ENCODE measurements at places on chromosomes 4 and X.

GRCh38 chr4:81839347-81840042 lies 367.8 kb upstream of the RASGEF1B start:
- no peak for DNase-seq

GRCh38 chr4:74456056-74456744 lies 11.3 kb downstream of the AREG start:
- DNase-seq, result no peak

DNA sequence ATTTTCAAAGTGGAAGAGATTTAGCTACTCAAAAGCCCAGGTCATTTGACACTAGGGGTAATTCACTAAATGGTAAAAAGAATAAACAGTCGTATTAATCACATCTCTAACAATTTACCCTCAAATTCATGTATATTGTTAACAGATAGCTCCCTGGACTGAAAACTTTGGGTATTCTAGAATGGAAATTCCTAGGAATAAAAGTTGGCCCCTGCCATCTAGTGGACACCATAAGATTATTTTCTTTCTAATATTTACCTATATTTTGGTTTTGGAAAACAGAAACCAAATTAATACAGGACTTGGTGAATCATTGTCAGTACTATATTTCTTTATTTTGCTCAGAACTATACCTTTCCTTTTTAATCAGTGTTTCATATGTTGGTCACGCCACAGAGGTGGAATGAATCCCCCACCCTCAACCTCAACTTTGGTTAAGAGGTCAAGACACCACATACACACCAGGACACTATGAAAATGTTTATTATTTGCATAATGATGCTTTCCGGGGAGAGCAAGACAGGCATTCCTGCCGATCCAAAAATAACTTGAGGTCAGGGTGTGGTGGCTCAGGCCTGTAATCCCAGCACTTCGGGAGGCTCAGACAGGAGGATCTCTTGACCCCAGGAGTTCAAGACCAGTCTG lies 96.2 kb upstream of the APOOL start:
- no peak for DNase-seq

DNA sequence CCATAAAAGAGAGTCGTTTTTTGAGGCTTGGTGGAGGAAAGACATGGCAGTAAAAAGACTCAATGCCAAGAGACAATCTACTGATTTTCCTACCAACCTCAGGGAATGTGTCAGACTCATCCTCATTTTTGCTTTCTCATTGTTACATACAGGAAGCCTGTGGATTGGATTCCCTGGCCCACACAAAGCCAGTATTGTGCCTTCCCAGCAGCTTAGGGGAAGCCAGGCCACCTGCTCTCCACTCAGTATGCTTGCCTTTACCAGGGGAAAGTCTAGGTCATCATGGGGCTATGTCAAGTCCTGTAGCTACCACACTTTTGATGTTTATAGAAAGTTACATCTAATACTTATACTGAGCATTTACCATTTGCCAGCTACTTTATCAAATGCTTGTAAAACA lies 11.0 kb downstream of the BMX start:
- no peak for DNase-seq

- DNase-seq, result no peak
These were observed 17.2 kb upstream of the ADGRL3 start for GRCh38 chr4:61182915-61183314.

Measured in stimulated activated CD8-positive, alpha-beta memory T cell treated with anti-CD3 and anti-CD28 coated beads, Interleukin-15, amount 100 ng/mL, for 4 hours (primary cell).